ENCODE measurements at places on chromosomes 1 and 21.

DNA sequence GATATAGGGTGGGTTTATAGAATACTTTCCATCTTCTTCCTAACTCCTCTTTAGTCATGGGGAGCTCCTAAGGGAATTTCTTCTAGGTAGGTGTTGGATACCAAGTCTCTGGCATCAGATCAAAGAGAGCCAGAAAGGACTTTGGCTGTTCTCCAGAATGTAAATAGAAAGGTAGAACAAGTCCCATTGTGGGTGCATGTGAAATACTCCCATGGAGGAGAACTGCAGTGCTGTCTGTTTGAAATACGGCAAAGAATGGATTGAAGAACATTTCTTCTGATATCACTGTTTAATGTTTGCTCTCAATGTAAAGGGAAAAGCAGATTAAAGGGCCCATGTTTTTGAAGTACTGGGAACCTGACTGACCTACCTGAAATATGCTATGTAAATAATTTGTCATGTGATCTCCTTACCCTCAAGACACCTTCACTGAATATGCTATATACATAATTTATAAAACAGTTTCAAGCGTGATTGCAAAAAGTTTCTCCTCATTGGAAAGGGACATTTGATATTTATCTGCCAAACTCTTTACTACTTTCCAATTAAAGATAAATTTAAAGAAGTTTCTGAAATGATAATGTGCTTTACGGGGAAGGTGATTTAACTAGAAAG, 65.9 kb downstream of the LAMC1 start:
- DNase-seq: peak; percentile 40

DNA sequence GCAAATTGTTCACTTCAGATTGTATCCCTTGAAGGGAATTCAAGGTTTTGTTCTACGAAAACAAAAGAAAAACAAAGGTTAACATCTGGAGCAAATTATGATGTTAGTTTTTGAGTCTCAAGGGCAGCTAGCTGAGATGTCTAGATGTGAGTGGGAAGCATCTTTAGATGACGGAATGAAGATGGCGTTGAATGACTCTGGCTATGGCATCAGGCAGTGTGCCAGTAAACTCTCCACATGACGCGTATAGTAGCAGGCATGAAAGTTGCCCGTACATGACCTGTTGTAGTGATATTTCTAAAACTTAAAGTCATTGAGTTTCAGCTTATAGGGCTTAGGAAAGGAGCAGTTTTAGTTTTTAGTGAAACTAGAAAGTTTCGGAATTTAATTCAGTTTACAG, 12.3 kb upstream of the SDC3 start:
- DNase-seq: no peak

GRCh38 chr21:32476661-32477423, 64.3 kb downstream of the EVA1C start:
- DNase-seq: no peak

DNA sequence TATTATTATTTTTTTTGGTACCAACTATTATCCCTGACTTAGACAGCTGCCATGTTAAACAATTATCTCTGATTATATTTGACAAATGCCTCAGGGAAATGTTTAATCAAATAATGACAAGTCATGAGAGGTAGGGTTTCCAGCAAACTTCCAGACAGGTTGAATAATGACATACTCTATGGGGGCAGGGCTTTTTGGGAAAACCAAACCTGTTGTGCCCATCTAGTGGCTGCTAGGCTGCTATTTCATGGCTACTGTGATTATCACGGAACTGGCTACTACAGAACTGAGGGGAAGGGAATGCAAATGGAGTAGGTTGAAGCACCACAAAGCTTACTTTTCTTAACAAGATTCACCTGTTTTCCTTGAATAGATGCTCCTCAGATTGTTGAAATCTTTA, 77.6 kb downstream of the DUSP10 start:
- DNase-seq: no peak

DNA sequence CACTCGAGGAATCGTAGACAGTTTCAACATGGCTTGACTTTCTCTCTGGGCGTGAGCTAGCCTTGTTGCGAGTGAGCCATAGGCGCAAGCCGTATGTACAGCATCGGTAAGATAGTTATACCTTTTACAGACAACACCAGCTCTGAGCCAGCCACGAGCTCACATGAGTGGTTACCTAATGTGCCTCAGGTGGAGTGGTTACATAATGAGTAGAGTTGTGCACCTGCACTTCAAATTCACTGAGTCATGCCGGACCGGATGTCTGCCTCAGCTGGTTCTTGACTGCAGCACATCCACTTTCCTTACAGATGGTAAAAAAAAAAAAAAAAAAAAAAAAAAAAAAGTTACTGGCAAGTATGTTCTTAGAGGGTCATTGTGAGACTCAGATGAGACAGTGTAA, 360.4 kb upstream of the NR5A2 start:
- DNase-seq: peak; percentile 93

GRCh38 chr1:36089393-36090121, 865 bp downstream of the ADPRS start:
- no peak for DNase-seq

DNA sequence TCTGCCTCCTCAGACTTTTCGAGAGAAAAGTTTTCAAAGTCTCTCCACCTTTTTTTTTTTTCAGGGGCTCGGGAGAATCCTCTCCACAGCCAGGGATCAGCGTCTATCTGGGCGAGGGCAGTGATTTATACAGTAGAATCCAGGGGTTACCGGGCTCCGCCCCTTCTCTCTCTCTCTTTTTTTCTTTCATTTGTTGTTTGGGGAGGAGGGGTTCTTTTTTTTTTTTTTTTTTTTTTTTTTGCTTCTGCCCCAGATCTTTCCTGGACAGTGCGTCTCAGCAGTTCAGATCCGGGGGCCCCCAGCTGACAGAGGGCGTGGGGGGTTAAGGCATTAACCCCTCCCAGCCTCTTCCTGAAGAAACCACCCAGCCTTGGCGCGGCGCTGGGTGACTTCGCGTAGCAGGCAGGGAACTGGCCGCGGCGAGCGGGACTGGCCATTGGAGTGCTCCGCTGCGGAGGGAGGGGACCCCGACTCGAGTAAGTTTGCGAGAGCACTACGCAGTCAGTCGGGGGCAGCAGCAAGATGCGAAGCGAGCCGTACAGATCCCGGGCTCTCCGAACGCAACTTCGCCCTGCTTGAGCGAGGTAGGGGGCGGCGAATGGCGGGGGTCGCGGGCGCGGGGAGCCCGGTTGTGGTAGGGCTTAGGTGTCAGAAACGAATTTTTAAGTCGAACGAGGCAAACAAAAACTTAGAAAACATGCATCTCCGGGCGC, at the start of gene S1PR1:
Gene S1PR1 (plus strand): TSS at position 504 of the 713 bp plus-strand sequence. CDS start 1,966 bp downstream, outside the sequence.
- DNase-seq: peak; percentile 15

- peak; percentile 79 for DNase-seq
These were observed 1.1 kb upstream of the ESPN start for GRCh38 chr1:6423321-6423999.

DNA sequence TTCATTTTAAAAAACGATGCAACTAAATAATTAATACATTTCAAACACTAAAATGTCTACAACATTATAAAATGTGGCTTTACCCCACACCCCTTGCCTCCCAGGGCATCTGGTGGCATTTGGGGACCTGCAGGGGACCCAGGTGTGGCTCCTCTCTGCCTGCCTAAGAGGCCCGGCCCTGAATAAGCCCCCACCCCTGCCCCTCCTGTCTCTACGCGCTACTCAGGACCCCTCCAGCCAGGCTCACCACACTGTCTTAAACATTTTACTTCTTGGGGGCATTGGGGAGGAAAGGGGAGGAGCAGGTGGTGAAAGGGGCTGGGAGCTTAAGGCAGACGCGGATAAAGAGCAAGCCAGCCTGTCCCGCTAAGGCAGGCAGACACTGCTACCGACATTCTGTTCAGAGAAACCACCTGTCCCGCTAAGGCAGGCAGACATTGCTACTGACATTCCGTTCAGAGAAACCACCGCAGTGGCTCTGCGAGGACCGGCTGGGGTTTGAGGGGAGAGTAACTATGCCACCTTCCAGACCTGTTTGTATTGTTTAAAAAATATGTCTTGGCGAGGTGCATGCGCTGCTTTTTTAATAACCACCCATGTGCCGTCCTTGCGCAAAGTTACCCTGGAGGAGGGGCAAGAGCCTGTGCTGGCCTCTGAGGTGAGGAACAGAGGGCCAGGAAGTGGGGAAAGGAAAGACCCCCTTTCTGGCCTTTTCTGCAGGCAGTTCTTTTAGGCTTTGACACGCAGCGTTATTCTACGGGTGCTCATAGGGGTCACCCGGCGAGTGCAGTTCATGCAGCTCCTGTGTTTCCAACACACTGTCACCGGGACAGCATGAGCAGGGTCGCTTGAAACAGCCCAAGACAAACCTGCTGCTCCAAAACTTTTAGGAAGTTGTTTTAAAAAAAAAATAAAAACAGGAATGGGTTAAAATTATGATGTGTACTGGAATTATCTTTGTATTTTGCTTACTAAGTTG, 51.3 kb upstream of the RIPK4 start:
- no peak for DNase-seq

- no peak for DNase-seq
These were observed 147.5 kb downstream of the TRABD2B start for GRCh38 chr1:47849591-47850261.

GRCh38 chr1:91161166-91161565, 139.3 kb upstream of the ZNF644 start:
- DNase-seq: no peak

GRCh38 chr1:18855573-18855972, 3.9 kb downstream of the TAS1R2 start:
- DNase-seq: no peak

- no peak for DNase-seq
These were observed 4.4 kb upstream of the TMCO2 start for GRCh38 chr1:40243351-40243750.

DNA sequence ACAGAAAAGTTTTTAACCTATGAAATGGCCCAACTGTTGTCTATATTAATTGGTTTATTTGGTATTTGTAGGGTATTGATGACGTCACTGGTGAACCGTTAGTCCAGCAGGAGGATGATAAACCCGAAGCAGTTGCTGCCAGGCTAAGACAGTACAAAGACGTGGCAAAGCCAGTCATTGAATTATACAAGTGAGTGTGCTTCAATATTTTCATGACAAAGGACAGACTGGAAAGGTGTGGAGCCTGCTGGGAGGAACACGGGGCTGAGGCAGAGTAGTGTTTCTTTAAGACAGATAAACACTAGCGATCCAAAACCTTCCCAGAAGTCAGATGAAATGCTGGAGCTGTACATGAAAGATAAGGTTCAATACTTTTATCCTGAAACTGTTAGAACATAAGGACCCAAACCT, 76.7 kb downstream of the AK4 start:
- DNase-seq: no peak

DNA sequence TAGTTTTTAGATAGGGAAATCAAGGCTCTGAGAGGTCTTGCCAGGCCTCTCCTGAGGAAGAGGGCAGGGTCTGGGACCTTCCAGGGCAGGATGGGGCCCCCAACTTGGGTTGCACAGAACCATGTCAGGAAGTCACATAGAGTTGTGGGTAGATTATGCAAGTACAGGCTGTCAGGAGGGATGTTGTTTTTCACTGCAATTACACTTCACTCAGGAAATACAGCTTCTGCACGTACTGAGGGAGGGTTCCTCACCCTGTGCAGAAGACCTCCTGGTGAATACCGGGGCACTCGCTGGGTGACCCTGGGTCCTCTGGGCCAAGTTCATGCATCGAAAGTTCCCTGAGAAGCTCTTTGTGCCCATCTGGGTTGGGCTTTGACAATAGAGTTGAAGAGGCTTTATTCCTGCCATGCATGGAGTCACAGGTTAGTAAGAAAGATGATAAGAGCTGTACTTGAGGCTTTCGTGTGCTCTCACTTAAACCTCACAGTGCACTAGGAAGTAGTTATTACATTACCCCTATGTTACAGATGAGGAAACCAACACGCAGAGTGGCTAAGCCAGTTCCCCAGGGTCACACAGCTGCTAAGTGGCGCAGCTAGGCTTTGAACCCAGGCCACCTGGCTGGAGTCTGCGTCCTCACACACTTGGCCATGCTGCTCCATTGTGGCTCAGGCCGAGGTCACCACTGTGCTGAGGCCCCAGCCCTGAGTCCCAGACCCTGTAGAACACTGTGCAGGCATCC, 16.2 kb upstream of the TNFRSF1B start:
- DNase-seq: no peak

- DNase-seq: no peak
These were observed 18.7 kb downstream of the SLC9A1 start for GRCh38 chr1:27136236-27136551.

DNA sequence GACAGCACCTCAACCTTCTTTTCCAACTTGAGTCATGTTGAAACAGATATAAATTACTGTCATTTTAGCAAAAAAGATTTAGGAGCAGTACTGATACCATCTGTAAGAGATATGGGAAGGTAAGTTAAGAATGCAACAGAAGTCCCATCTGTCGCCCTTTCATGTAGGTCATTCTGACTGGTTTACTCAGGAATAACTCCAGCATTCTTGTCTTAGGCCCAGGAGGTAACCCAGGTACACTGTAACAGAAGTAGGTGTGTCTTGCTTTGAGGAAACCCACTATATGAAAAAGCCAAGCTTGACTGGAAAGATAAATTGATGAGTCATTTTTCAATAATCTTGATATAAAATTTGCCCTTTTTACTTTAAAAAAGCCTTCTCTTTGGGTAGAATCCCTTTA, 35.4 kb downstream of the PGM1 start:
- no peak for DNase-seq

GRCh38 chr1:189027512-189027911, 1450.2 kb downstream of the BRINP3 start:
- no peak for DNase-seq

GRCh38 chr21:38619992-38620479, 121.8 kb upstream of the ERG start:
- DNase-seq: no peak

- DNase-seq: no peak
These were observed 22.1 kb upstream of the NPHP4 start for GRCh38 chr1:6014130-6014999.

GRCh38 chr1:192529811-192530210, 45.8 kb upstream of the RGS1 start:
- DNase-seq: no peak

- no peak for DNase-seq
These were observed 191.7 kb upstream of the ARHGEF16 start for GRCh38 chr1:3262681-3263286.

- no peak for DNase-seq
These were observed 163.8 kb downstream of the BACH1 start for GRCh38 chr21:29462479-29462878.

DNA sequence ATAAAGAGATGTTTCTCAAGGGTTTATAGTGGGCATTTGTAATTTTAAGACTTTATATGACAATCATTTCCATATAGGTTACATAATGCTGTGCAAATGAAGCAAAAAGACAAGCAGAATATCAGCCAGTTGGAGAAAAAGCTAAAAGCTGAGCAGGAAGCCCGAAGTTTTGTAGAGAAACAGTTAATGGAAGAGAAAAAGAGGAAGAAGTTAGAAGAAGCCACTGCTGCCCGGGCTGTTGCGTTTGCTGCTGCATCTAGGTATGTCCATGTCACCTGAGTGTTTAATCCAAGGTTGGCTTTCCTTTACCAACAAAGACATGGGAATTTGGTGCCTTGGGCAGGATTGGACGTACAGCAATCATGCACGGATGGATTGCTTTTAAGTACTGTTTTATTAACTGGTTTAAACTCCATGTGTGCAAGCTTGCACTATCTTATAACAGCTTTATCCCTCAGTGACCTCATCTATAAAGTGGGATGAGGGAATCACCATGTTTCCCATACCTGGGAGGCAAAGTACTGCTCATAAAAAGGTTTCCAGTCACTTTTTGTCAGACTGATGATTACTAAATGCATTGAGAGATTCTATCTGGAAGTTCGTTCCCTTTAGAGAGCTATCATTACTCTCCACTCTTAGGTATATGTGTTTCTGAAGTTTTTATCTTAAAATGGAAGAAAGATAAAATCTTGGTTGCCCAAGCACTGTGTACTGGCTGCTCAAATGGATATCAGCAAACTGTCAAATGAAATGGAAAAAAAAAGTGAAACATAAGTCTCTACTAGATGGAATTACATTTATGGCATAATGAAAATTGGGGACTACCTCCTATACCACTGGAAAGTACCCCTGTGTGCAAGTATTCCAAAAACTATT, 55.1 kb downstream of the MACO1 start:
- no peak for DNase-seq

All from NCI-H510A (cell line).